ENCODE measurements at places on chromosomes 11 and 22.

GRCh38 chr11:94106716-94107115 is 21.9 kb upstream of the PANX1 start:
- no peak for DNase-seq

DNA sequence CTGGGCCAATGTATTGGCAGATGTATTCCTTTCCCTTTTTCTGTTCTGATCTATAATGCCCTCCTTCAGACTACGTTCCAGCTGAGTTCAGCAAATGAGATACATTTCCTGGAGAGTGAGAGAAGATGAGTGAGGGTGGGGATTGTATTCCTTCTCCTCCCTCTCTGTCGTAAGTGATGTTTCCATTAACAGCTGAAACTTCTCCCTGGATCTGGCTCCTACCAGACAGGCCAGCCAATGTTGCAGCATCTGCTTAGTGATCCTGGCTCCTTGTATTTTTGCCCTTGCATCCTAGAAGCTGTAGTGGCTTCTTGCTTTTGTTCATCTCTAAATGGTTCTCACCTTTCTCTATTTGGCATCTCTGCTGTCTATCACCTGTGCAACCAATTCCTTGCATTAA is 48.2 kb upstream of the MTMR2 start:
- no peak for DNase-seq

DNA sequence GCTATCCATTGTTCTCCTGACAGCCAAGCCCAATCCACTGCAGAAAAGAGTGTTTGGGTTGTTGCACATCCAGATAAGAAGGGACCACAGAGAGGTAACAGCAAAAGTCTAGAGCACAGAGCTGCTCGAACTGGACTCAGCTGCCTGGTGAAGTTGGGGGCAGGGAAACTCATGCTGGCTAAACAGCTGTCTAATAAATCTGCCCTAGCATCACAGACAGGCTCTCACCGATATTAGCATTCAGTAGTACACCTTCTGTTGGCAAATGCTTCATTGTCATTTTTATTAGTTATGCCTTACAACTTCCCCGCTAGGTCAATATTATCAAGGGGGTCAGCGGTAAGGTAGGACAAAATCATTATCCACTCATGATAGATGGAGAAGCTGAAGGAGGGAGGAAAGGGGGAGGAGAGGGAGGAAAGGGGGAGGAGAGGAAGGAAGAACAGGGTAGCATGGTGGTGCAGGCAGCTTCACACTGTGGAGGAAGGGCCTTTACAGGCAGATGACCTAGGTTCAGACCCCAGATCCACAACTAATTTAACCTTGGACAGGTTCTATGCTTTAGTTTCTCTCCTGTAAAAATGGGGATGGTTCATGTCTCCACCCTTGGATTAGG is 102.7 kb downstream of the LARGE1 start:
- DNase-seq, result no peak

GRCh38 chr11:93727985-93728791 is 13.1 kb downstream of the TAF1D start:
- DNase-seq, result no peak

GRCh38 chr11:68809506-68809905 is 32.2 kb downstream of the CPT1A start:
- DNase-seq, result no peak

- DNase-seq, result no peak
Measured at GRCh38 chr22:21693333-21693998, 27.7 kb downstream of the PPIL2 start.

- no peak for DNase-seq
Measured at GRCh38 chr11:128207861-128208321, 379.5 kb downstream of the ETS1 start.

GRCh38 chr22:35172442-35172841 is 84.9 kb upstream of the HMGXB4 start:
- no peak for DNase-seq

GRCh38 chr11:118290923-118291322 is 13.6 kb upstream of the CD3E start:
- DNase-seq, result peak; percentile 11

DNA sequence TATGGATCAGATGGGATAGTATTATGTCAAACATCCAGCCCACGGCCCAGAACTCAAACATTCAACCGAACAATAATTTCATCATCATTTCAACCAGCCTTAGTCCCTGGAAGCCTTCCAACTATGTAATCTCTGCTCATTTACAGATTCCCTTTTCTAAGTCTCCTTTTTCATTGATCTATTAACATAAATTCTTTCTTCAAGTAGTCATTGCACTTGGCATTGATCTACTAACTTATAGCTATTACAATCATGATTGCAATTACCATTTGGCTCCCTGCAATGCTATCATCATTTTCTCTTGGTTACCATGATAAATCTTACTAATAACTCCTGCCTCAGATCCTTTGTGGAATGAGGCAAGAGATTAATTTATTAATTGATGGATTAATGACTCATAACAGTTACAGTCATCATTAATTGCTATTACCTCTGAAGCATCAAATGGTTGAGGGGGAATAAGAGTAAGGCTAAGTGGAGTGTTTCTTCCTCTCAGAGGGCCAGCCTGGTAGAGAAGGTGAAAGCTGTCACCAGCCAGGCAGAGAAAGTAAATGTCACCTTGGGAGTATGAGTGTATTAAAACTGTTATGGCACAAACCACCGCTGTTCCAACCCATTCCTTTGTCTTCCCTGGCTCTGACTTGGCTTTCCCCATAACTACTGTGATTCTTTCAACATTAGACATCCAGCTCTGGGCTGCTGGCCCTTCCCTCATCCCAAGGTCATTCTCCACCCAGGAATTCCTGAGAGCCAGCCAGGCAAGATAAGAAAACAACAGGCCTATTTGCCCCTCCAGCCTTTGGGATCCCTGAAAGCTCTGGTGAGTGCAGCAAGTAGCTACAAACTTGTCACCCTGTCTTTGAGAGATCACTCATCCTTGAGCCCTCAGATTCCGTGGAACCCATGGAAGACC is 174.7 kb downstream of the RRAS2 start:
- DNase-seq, result no peak

GRCh38 chr22:35938226-35938625 is 90.4 kb downstream of the RBFOX2 start:
- DNase-seq, result no peak

GRCh38 chr11:73792584-73792983 is 4.9 kb downstream of the MRPL48 start:
- no peak for DNase-seq

GRCh38 chr22:27541836-27542235 is 259.7 kb downstream of the MN1 start:
- DNase-seq, result no peak

DNA sequence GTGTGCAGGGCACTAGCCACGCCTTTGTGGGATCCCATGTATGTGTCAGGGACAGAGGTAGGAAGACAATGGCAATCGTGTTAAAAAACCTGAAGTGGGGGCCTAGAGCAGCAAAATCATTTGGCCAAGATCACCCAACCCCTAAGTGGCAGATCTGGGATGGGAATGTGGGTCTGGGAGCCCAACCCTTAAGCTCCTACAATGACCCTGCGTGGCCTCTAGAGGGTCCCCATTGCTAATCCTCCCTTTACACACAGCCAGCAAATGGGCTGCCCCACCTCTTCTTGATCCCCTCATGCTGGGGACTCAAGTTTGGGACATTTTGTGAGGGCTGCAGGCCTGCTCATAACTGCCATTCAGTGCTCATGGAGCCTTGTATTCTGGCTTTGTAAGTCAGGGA is 73.2 kb upstream of the SUSD2 start:
- DNase-seq, result no peak

All from GDM1 (cell line).